ENCODE measurements at places on chromosomes 2 and 18.

DNA sequence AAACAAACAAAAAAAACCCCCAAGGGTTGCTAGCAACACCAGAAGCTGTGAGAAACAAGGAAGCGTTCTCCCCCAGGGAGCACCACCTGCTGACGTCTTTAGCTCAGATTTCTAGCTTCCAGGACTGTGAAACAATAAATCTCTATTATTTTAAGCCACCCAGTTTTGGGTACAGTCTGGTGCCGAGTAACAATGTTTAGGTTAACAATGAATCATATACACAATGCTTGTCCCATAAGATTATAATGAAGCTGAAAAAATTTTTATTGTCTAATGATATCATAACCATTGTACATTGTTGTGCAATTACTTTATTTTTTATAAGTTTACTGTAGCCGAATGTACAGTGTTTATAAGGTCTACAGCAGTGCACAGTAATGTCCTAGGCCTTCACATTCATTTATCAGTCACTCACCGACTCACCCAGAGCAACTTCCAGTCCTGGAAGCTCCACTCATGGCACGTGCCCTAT is 72.1 kb upstream of the CAB39 start:
- DNase-seq, result no peak

- DNase-seq, result no peak
Observed at GRCh38 chr2:215019085-215019484, 119.3 kb downstream of the ABCA12 start.

DNA sequence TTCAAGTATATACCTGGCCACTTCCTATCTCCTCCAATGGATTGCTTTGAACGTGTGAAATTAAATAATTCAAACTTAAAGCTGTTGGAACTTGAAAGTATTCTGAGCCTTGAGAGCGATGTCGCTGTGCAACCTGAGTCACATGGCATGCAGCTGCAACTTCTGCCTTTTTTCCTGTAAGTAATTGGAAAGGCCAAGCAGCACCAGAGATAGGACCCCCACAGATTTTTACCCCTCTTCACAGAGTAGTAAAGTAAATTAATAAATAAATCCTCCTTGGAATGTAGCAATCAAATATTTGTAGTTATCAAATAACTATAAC is 3.2 kb upstream of the RNF149 start:
- DNase-seq, result no peak

GRCh38 chr2:26845021-26845420 is 2.9 kb upstream of the DPYSL5 start:
- no peak for DNase-seq

DNA sequence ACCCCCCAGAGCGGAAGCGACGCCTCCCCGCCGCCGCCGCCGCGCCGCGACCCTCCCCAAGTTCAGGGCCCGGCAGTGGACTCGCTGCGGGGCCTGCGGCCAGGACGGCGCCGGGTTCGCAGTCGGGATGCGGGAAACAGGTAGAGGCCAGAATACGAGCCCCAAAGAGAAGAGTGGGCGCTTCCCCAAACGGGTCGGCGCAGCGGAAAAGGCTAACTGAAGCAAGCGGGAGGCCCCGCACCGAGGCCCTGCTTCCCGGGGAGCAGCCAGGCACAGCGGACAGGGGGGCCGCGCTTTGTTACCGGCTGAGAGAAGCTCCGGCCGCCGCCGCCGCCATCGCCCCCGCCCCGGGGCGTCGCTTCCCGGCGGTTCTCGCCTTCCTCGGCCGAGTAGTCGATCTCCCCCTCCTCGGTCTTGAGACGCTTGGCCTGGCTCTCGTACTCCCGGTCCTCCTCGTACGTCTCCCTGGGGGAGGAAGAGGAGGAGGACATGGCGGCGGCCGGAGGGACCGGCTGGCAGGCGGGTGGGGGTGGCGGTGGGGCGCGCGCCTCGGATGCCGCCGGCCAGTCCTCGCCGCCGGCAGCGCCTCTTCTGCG is 494 bp downstream of the HNRNPLL start:
- peak; percentile 42 for DNase-seq

DNA sequence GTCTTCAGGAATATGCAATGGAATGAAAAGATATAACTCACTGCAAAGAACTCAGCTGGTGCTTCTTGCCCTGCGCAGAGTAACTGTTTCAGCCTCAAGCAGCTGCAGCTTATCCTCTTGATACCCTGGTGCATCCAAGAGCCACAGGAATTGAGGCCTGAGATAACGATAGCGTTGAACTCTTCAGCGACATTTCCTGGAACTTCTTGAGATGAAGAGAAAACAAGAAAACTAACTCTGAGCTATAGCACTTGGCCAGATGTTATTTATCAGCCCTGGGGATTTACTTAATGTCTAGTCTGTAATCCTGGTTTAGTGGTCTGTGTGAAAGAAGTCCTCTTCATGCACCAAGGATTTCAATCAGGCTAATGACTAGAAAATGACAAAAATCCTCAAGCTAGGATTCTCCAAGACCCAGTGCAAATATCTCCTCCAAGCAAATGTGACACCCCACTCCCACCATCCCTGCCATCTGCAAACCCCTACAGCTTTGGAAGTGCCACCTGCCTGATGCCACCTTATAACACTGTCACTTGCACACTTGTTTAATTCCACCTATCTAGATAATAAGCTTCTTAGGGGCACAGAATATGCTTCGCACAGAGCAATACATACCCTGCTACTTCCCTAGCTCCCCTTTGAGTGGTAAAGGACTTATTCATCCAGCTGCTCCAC is 40.6 kb downstream of the EHD3 start:
- no peak for DNase-seq

DNA sequence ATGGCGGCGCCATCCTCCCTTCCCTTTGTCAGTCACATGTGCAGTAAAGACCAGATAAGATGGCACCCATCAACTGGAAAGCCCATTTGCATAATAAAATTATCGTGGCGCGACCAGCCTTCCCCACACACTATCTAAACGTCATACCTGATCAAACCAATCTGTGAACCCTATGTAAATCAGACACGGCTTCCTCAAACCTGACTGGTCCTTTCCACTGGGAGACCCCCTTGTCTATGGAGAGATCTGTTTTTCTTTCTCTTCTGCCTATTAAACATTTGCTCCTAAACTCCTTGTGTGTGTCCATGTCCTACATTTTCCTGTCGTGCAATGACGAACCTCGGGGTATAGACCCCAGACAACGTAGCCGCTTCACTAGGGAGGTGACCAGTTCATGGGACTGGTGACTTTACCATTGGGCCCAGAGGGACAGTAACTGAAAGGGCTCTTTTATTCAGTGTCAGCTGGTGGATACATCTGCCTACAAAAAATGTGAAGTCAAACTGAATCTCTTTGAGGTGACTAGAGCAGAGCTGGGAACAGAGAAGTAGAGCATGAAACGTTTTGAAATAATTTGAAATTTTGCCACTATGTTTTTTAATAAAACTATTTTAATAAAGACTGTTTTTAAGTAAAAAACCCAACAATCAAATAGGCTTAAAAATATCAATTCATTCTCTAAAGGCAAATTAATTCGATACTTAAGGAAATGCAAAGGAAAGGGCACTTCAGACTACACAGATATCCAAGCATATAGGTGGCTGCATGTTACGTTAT is 87.5 kb downstream of the SOCS6 start:
- no peak for DNase-seq

GRCh38 chr2:130380096-130380934 is 24.5 kb downstream of the PTPN18 start:
- DNase-seq, result no peak

GRCh38 chr2:203361495-203361894 is 33.3 kb downstream of the ABI2 start:
- no peak for DNase-seq

- no peak for DNase-seq
Observed at GRCh38 chr2:1968988-1969700, 224.8 kb upstream of the PXDN start.

- DNase-seq, result no peak
Observed at GRCh38 chr18:76486038-76486437, 9.0 kb downstream of the ZNF516 start.

DNA sequence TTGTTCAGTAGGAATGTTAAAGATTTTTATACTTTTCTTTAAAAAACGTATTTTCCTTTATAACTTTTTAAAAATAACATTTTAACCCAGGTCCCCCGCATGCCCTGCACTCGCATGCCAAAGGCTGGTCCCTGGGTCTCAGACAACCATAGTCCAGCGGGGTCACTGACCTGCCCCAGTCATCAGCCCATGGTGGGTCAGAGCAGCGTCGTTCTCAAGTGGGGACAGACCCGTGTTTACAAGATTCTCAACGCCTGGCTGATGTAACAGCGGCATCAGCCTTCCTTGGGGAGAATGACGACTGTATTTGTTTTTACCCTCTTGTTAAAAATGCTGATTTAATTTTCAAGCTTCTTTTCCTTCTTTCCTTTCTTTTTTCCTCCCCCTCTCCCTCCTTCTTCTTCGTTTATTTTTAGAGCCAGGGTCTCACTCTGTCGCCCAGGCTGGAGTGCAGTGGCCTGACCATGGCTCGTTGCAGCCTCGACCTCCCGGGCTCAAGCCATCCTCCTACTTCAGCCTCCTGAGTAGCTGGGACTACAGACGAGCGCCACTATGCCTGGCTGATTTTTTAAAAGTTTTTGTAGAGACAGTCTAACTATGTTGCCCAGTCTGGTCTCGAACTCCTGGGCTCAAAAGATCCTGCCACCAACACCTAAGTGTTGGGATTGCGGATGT is 1.0 kb upstream of the EFHD1 start:
- no peak for DNase-seq

DNA sequence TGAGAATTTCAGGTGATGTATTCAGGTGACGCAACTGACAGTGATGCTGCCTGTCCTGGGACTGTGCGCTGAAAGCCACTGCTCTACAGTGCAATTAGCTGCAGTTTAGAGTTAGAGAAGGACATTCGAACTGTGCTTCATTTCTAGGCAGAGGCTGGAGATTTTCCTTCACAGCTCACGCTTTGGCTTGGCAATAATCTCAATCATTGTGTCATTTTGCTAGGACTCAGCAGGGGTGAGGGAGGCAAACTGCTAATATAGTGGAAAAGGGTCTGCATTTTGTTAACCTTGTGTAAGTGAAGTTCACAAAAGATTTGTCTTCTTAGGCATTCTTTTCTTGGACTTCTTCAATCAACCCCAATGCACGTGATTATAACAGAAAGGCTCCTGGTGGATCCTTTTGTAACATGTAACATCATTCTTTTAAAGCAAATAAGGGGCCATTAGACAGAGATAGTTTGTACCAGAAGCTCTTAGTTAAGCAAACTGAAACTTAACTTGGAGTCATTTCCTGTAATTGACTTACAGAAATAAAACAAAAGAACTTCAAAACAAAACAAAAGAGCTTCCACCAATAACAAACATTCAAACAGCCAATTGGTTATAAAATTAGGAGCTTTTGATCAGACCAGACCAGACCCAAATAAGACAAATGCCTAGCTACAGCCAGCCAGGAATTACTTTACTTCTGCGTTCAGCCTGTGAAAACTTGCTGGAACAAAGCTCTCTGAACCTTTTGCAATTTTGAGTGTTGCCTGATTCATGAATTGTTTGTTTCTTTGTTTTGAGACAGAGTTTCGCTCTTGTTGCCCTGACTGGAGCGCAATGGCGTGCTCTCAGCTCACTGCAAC is 1376.3 kb upstream of the CELF4 start:
- no peak for DNase-seq

- no peak for DNase-seq
Observed at GRCh38 chr2:227816507-227817294, 3.1 kb downstream of the CCL20 start.

- no peak for DNase-seq
Observed at GRCh38 chr2:146651361-146651760, 1193.5 kb upstream of the ACVR2A start.

GRCh38 chr2:102166189-102166845 is 20.5 kb upstream of the IL1RL2 start:
- no peak for DNase-seq

DNA sequence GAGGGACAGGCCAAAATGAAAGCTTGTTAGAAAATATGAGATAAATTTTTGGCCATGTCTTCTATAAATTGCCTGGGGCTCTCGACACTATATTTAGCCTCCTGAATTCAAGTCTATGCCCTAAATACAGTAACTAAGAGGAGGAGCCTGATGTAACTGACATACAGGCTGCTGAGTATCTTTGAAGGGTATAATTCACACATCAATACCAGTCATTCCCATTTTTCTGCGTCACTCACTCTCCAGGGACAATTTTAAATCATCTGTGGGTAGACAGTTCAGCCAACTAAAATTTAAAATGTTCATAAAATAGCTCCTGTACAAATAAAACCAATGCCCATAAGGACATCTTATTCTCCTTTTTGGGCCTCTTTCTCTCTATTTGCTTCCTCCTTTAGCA is 105.9 kb downstream of the AP1S3 start:
- DNase-seq, result no peak

GRCh38 chr2:200225951-200226350 is 80.5 kb upstream of the SPATS2L start:
- no peak for DNase-seq

GRCh38 chr2:106573773-106574172 is 86.6 kb downstream of the CD8B2 start:
- no peak for DNase-seq

DNA sequence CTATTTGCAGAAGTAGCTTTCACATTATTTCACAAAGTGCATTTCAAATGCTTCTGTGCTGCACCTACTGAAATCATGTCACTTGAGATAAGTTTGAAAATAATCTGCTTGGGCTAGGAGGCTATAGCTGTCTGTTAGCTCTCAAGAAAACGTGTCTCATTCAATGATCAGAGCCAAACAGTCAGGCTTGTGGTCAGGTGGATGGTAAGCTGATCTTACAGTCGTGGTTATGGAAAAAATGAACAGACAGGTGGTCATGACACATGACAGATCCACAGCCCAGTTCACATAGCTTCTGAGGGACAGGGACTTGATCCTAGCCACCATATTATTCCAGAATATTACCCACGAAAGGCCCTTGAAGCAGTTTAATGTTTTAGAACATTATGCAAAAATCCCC is 26.5 kb upstream of the RFX8 start:
- DNase-seq, result no peak

Data from stimulated activated CD4-positive, alpha-beta T cell treated with anti-CD3 and anti-CD28 coated beads, Interleukin-4, amount 100 ng/mL, for 24 hours (primary cell).